ENCODE measurements at places on chromosomes 12 and 14. TPM values are rescaled to one million over a fixed set of nuclear protein-coding genes. Genes with fewer than 3 reads are reported as not detected.

GRCh38 chr12:82973592-82973991 is 286.9 kb downstream of the TMTC2 start:
- no peak overlapping the region for H3K27ac ChIP-seq
- H3K4me1 ChIP-seq: no peaks in the 10 kb centered on the region
- no peak for DNase-seq
- no peaks in the 10 kb centered on the region for H3K36me3 ChIP-seq
- H3K4me3 ChIP-seq: no peak overlapping the region
- H3K27me3 ChIP-seq: no peaks in the 10 kb centered on the region

DNA sequence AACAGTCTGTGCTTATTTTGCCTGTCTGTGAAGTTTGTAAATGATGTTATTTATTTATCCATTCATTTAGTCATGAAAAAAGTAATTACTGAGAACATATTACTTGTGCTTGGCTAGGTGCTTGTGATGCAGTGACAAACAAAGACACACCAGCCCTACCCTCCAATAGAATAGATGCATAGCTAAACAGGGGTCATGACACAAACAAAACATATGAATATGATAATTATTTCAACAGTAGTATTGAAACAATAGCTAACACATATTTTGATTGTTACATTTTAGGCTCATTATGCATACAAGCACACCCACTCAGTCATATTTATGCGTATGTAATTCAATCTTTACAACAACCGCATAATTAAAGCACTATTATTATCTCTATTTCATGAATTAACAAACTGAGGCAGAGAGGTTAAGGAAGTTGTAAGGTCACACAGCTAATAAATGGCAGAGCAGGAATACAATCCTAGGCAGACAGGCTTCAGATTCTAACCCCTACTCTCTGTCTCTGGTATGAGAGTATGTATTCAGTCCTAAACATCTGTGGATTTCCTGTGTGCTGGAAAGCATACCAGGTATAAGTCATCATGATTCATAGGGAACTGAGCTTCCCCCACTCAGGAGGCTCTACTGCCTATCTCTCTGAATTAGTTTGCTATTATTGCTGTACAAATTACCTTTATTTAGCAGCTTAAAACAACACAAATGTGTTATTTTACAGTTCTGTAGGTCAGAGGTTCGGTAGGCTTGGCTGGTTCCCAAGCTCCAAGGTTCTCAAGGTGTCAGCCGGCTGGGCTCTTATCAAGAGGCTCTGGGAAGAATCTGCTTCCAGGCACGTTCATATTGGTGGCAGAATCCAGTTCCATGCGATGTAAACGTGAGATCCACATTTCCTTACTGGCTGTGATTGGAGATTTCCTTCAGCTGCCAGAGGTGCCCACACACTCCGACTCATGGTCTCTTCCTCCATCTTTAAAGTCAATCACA is 509.4 kb downstream of the GALC start:
- H3K4me3 ChIP-seq: no peak overlapping the region
- H3K36me3 ChIP-seq: no peaks in the 10 kb centered on the region
- no peak overlapping the region for H3K27ac ChIP-seq
- no peaks in the 10 kb centered on the region for H3K4me1 ChIP-seq
- no peaks in the 10 kb centered on the region for H3K27me3 ChIP-seq

- H3K4me1 ChIP-seq: no peaks in the 10 kb centered on the region
- no peak overlapping the region for H3K4me3 ChIP-seq
- no peaks in the 10 kb centered on the region for H3K36me3 ChIP-seq
- peaks cover 5% of the 10 kb centered on the region for H3K27me3 ChIP-seq
These were observed 15.2 kb upstream of the GALNT9 start for GRCh38 chr12:132344601-132345000.

DNA sequence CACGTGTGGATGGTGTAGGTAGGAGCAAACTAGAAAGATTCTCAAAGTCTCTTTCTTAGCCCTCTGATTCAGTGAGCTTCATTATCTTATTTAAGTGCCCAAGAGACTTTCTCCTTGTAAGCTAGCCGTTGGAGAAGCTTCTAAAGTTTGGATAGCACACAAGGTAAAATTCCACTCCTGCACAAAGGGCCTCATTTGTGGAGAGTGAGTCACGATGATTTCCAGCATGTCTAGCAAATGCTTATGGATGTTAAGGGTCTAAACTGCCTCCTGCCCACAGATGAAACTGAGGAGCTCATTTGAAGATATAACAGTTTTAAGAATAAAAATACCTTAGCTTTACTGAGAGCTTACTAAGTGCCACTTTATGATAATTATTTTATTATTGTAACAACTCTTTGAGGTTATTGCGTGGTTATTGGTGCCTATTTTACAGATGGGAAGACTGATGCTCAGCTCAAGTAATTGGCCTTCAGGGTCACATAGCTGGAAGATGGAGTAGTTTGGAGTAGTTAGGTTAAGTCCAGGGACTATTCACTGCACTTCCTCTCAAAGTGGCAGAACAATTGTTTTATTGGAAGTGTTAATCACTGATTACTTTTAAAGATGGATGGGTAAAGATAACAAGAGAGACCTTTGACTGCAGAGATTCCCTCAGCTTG is 78.7 kb upstream of the HIF1A start:
- H3K36me3 ChIP-seq: no peaks in the 10 kb centered on the region
- H3K4me3 ChIP-seq: no peak overlapping the region
- DNase-seq: no peak
- H3K4me1 ChIP-seq: no peaks in the 10 kb centered on the region

DNA sequence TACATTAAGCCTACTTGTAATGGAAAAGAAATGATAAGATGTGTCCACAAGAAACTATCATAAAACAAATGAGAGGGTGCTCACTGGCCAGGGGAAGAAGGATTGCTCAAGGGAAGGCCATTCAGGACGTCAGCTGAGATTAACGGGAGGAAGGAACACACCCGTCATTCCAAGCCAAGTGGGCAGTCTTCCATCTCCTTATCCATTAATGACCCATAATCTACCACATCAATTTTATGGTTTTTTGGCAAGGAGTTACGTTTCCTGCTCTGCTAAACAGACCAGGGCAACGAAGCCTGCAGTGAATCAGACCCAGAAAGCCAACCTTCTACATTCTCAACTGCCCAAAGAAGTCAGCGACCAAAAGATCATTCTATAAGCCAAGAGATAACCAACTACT is 25.1 kb downstream of the PRKAB1 start:
- H3K27ac ChIP-seq: no peak overlapping the region
- DNase-seq: no peak
- H3K27me3 ChIP-seq: no peaks in the 10 kb centered on the region
- H3K4me3 ChIP-seq: no peak overlapping the region
- H3K36me3 ChIP-seq: no peaks in the 10 kb centered on the region
- H3K4me1 ChIP-seq: no peaks in the 10 kb centered on the region

DNA sequence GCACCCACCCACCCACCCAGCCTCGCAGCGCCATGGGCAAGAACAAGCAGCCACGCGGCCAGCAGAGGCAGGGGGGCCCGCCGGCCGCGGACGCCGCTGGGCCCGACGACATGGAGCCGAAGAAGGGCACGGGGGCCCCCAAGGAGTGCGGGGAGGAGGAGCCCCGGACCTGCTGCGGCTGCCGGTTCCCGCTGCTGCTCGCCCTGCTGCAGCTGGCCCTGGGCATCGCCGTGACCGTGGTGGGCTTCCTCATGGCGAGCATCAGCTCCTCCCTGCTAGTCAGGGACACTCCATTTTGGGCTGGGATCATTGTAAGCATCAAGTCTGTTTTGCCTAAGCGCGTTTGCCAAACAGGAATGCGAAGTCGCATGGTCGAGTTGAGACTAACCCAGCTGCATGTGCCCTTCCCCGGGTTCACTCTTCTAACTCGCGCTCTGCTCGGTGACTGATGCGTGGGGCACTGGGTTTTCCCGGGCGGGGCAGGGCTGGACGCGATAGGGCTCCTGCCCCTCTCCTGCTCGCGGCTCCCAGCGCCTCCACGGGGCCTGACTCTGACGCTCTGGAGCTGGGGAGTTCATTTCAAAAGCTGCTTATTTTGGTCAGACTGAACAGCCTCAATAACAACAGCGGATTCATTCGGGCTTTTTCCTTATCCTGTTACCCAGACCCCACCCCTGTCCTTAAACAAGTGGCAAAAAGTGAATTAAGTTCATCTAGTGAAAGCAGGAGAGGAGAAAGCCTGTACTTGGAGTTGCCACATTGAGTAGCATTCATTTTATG is 458 bp downstream of the SSPN start:
- no peaks in the 10 kb centered on the region for H3K27me3 ChIP-seq
- H3K36me3 ChIP-seq: no peaks in the 10 kb centered on the region
- H3K4me3 ChIP-seq: peak overlapping the region; percentile 66
- DNase-seq: peak; percentile 54
- H3K27ac ChIP-seq: no peak overlapping the region
- peaks cover 15% of the 10 kb centered on the region for H3K4me1 ChIP-seq

DNA sequence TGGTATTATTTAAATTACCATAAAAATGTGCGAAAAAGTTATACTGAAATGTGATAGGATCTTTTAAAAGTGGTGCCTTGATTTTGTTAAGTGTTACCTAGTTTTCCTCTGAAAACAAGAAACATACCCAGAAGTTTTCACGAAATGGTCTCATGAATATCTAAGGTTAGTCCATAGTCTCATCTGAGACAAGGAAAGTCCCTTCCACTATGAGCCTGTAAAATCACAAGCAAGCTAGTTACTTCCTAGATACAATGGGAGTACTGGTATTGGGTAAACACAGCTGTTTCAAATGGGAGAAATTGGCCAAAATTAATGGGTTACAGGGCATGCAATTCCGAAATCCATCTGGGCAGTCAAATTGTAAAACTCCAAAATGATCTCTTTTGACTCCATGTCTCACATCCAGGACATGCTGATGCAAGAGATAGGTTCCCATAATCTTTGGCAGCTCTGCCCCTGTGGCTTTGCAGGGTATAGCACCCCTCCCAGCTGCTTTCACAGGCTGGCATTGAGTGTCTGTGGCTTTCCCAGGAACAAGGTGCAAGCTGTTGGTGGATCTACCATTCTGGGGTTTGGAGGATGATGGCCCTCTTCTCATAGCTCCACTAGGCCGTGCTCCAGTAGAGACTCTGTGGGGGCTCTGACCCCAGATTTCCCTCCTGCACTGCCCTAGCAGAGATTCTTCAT is 271.4 kb downstream of the NAV3 start:
- no peak overlapping the region for H3K27ac ChIP-seq
- no peaks in the 10 kb centered on the region for H3K27me3 ChIP-seq
- no peak for DNase-seq
- no peaks in the 10 kb centered on the region for H3K4me1 ChIP-seq
- no peak overlapping the region for H3K4me3 ChIP-seq

DNA sequence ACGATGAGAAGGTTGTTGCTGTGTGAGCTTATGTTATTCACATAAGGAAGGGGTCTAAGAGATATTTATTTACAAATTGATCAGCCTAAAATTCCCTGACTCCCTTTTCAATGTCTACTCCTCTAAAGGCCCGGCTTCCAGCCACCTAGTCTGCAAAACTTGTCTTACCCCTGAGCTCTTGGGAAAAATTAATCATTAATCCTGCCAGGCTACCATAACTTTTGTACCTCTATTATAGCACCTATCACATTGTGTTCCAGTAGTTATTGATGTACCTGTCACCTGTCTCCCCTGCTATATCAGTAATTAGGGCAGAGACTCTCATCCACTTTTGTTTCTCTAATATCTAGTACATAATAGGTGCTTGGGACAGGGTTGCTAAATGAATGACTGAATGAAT is 29.3 kb upstream of the FRS2 start:
- no peaks in the 10 kb centered on the region for H3K36me3 ChIP-seq
- no peaks in the 10 kb centered on the region for H3K4me1 ChIP-seq
- DNase-seq: no peak
- no peak overlapping the region for H3K4me3 ChIP-seq
- H3K27me3 ChIP-seq: no peaks in the 10 kb centered on the region

DNA sequence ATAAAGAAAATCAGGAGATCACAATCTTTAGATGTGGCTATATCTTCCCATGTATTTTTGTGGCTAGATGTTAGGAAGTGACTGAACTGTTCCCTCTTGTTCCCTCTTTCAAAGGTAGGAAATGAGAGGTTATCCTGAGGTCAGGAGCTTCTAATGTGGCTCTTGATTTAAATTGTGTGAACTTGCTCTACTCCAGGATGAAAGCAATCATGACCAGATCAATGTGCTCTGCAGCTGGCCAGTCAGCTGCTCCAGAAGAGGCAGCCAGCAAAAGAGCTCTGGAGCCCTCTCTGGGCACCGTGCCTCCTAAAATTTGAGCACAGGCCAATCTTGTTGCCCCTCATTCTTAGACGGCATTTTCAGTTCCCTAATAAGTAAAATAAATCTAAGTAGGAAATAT is 32.0 kb downstream of the CDK17 start:
- no peak for DNase-seq
- no peaks in the 10 kb centered on the region for H3K36me3 ChIP-seq
- H3K4me3 ChIP-seq: no peak overlapping the region
- peaks cover 11% of the 10 kb centered on the region for H3K4me1 ChIP-seq

DNA sequence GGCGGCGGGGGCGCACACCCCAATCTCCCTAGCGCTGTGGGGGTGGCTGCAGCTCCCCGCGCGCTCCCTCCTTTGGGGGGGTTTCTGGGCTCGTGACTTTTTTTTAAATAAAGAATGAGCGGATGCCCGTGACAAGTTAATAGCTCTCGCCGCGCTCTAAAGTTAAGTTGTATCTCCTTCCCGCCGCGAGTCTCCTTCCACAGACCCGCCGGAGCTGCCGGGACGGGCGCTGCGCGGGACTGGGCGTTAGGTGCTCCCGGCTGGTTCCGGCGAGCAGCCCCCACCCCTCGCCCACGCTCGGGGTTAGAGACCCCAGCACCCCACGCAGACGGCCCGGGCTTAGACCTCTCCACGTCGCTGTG is 82.6 kb upstream of the HMGA2 start:
- peaks cover 12% of the 10 kb centered on the region for H3K4me1 ChIP-seq
- H3K36me3 ChIP-seq: no peaks in the 10 kb centered on the region
- H3K4me3 ChIP-seq: peak overlapping the region; percentile 21
- DNase-seq: peak; percentile 4
- no peaks in the 10 kb centered on the region for H3K27me3 ChIP-seq
- no peak overlapping the region for H3K27ac ChIP-seq

DNA sequence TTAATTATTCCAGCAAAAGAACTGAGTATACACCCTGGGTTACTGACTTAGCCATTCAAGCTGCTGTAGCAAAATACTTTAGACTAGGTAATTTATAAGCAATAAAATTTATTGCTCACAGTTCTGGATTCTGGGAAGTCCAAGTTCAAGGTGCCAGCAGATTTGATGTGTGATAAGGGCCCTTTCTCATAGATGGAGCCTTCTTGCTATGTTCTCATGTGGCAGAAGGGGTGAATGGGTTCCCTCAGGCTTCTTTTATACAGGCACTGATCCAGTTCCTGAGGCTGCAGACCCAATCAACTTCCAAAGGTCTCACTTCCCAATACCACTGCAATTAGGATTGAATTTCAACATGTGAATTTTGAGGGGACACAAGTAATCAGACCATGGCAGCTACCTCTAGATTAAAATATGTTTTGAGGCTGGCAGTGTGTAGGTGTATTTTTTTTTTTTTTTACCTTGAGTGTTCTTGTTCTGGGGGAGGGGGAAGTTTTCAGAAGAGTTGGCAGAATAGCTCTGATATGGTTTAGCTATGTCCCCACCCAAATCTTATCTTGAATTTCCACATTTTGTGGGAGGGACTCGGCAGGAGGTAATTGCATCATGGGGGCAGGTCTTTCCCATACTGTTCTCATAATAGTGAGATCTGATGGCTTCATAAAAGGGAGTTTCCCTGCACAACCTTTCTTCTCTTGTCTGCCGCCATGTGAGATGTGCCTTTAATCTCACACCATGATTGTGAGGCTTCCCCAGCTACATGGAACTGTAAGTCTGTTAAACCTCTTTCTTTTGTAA is 178.2 kb downstream of the RASSF9 start:
- no peaks in the 10 kb centered on the region for H3K4me1 ChIP-seq
- DNase-seq: no peak
- no peaks in the 10 kb centered on the region for H3K36me3 ChIP-seq
- no peak overlapping the region for H3K27ac ChIP-seq
- no peaks in the 10 kb centered on the region for H3K27me3 ChIP-seq

The KLRK1 gene
- 0.84 TPM for total RNA-seq

The PTHLH gene
- total RNA-seq: not detected

The ASPG gene
- not detected for total RNA-seq

The VRTN gene
- not detected for total RNA-seq

The ARMH4 gene
- not detected for total RNA-seq

The ADGRD1 gene
- 1.1 TPM for total RNA-seq

The RBP5 gene
- 0.63 TPM for total RNA-seq
